ENCODE measurements at places on chromosomes 5 and 9. TPM values are rescaled to one million over a fixed set of nuclear protein-coding genes. Genes with fewer than 3 reads are reported as not detected.

Gene MCTP1
- not detected for total RNA-seq

DNA sequence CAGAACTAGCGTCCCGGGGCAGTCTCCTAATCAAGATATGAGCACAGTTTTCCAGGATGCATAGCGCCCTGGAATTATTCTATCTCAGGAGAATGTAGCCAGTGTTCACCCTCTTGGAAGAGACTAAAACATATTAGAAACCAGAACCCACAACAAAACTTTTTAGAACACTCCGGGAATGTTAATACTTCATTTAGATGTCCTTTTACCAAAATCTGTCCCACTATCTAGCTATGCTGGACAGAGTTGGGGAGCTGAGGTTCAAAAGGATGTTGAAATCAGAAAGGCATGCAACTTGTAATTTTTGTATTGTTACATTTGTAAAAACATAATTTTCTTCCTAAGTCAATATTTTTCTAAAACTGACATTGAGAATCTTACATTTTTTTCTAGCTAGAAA lies 386.5 kb upstream of the RFX3 start:
- H3K27ac ChIP-seq = no peak overlapping the region
- peaks cover 2% of the 10 kb centered on the region for H3K36me3 ChIP-seq
- no peak for DNase-seq
- H3K4me3 ChIP-seq = no peak overlapping the region
- H3K27me3 ChIP-seq = peaks cover 3% of the 10 kb centered on the region

Gene CDH9
- not detected for total RNA-seq

- no peak overlapping the region for H3K27ac ChIP-seq
- no peaks in the 10 kb centered on the region for H3K27me3 ChIP-seq
- no peak overlapping the region for H3K4me3 ChIP-seq
- peaks cover 47% of the 10 kb centered on the region for H3K36me3 ChIP-seq
- peaks cover 48% of the 10 kb centered on the region for H3K4me1 ChIP-seq
Observed at GRCh38 chr5:67176936-67177335, 19.7 kb downstream of the CD180 start.

- peaks cover 4% of the 10 kb centered on the region for H3K27me3 ChIP-seq
- DNase-seq = no peak
- no peak overlapping the region for H3K4me3 ChIP-seq
- peaks cover 3% of the 10 kb centered on the region for H3K36me3 ChIP-seq
- no peak overlapping the region for H3K27ac ChIP-seq
Observed at GRCh38 chr5:79526493-79526892, 12.6 kb upstream of the HOMER1 start.

GRCh38 chr5:1641560-1642166 lies 117.9 kb upstream of the LPCAT1 start:
- peaks cover 8% of the 10 kb centered on the region for H3K4me1 ChIP-seq
- no peak overlapping the region for H3K4me3 ChIP-seq
- no peak overlapping the region for H3K27ac ChIP-seq
- DNase-seq = peak; percentile 71
- peaks cover 35% of the 10 kb centered on the region for H3K27me3 ChIP-seq

Gene CDX1
- total RNA-seq = not detected
